ENCODE measurements at places on chromosomes 7 and 10. TPM values are rescaled to one million over a fixed set of nuclear protein-coding genes. Genes with fewer than 3 reads are reported as not detected.

CPN1 gene
- 2.8 TPM for total RNA-seq

DNA sequence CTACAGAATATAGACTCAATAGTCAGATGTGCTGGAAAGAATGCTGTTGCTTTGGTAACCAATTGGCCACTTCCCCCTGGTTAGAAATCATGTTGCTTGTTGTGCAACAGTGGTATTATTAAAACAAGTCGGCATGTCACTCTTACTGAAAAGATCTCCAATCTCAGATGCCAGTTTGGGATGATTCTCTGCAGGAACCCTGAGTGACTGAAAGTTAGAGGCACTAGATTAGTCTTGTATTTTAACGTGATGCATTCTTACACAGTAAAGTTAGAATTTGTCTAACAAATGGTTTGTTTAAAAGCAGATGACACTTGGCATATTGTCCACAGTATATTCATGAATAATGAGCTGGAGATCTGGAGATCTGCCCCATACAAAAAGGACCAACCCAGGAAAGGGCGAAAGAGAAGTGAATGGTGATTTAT is 287.6 kb downstream of the TWIST1 start:
- no peaks in the 10 kb centered on the region for H3K36me3 ChIP-seq
- peak overlapping the region; percentile 0 for H3K27ac ChIP-seq

GRCh38 chr7:37113661-37114355 is 334.9 kb downstream of the ELMO1 start:
- peaks cover 10% of the 10 kb centered on the region for H3K4me1 ChIP-seq
- no peak overlapping the region for H3K4me3 ChIP-seq
- no peaks in the 10 kb centered on the region for H3K27me3 ChIP-seq
- no peak for DNase-seq

- no peak overlapping the region for H3K27ac ChIP-seq
- no peak overlapping the region for H3K4me3 ChIP-seq
- H3K27me3 ChIP-seq = no peaks in the 10 kb centered on the region
These were observed 16.1 kb downstream of the TAS2R41 start for GRCh38 chr7:143493751-143494150.

DNA sequence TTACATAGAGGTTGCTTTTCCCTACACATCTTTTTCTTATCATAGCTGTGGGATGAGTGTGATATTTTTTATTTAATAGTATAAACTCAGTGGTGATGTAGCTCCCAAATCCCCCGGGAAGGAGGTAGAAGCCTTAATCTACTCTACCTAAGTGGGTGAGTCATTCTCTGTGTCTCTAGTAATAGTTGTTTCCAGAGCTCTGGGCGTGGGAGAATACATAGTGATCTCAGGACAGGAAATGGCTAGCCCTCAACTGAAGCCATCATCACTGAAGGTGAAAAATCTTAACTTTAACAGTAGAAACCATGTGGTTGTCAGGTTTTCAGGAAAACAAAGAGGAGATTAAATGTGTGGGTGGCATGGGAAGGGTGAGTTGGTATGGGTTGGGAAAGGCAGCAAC is 278.4 kb downstream of the ANKRD30A start:
- DNase-seq = no peak
- no peaks in the 10 kb centered on the region for H3K36me3 ChIP-seq
- H3K4me1 ChIP-seq = no peaks in the 10 kb centered on the region
- no peaks in the 10 kb centered on the region for H3K27me3 ChIP-seq
- no peak overlapping the region for H3K27ac ChIP-seq

GRCh38 chr10:113390896-113391295 is 162.0 kb upstream of the HABP2 start:
- H3K27ac ChIP-seq = no peak overlapping the region
- peaks cover under 1% of the 10 kb centered on the region for H3K4me1 ChIP-seq
- H3K36me3 ChIP-seq = no peaks in the 10 kb centered on the region
- no peaks in the 10 kb centered on the region for H3K27me3 ChIP-seq

- DNase-seq = no peak
- no peaks in the 10 kb centered on the region for H3K36me3 ChIP-seq
- no peak overlapping the region for H3K27ac ChIP-seq
- no peak overlapping the region for H3K4me3 ChIP-seq
These were observed 47.7 kb upstream of the COMMD3 start for GRCh38 chr10:22268503-22268902.
